Renal cortical epithelial cell (primary cell): ENCODE measurements at places on chromosomes 16 and 17. TPM values are rescaled to one million over a fixed set of nuclear protein-coding genes. Genes with fewer than 3 reads are reported as not detected.

CACNG4 gene
- not detected in 2 replicates for total RNA-seq

GRCh38 chr17:29039764-29040598, 3.0 kb upstream of the PIPOX start:
- peak; percentile 88 for DNase-seq

TP53TG3C gene
- total RNA-seq: not detected in 2 replicates

PRSS21 gene
- total RNA-seq: 1.2 and 3.1 TPM in 2 replicates

DNA sequence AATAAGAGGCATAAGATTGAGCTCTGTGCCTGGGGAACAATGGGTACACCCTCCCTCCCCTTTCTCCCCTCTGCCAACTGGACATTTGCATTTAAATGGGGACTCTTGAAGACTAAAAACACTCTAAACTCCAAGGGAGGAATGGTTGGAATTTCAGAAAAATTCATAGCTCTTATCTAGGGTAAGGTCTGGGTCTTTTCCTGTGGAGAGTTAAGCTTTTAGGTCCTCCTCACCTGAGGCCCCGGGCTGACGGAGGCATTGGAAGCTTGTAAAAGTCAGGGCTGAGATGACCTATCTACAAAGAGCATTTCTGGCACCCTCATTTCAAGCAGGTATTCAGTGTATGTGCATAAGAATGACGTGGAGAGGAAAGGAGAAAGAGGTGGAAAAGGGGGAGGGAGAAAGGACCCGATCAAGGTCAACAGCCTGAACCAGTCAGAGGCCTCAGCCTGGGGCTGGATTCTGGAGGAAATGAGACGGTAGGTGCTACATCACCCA, 78.0 kb downstream of the RAP1GAP2 start:
- peak; percentile 60 for DNase-seq

GRCh38 chr16:30009990-30010843, 610 bp downstream of the DOC2A start:
- DNase-seq: no peak

GRCh38 chr17:21165922-21166594, 39.3 kb downstream of the DHRS7B start:
- no peak for DNase-seq

DNA sequence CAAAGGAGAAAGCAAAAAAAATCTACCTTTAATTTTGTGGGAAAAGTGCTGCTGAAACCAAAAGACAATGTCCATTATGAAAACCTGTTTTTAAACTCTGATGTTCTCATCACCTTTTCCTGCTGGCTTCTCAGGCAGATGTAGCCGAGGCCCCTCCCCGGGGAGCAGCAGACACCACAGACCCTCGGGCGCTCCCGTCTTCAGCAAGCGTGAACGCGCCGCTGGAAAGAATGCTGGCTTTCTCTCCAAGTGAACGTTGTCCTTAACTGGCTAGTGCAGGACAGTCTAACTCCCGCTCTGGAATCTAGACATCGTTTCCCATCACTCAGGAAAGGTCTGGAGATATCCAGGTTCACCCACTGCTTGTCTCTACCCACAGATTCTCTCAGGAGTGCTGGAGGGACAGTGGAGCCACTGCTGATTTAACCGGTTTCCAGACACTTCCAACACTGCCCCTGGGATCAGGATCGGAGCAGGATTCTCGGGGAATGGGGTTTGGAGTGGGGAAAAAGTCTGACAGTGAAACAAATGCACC, 211.2 kb downstream of the RBFOX3 start:
- DNase-seq: no peak

CDH3 gene
- 132 and 198 TPM in 2 replicates for total RNA-seq

DNA sequence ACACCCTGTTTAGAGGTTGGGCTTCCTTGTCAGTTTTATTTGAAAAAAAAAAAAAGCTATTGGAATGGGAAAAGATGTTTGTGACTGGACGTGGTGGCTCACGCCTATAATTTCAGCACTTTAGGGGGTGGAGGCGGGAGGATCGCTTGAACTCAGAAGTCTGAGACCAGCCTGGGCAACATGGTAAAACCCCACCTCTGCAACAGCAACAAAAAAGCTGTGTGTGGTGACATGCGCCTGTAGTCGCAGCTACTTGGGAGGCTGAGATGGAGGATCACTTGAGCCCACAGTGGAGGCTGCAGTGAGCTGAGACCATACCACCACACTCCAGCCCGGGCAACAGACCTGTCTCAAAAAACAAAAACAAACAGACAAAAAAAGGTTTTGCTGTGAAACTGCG, 66.1 kb upstream of the SIAH1 start:
- no peak for DNase-seq

DNA sequence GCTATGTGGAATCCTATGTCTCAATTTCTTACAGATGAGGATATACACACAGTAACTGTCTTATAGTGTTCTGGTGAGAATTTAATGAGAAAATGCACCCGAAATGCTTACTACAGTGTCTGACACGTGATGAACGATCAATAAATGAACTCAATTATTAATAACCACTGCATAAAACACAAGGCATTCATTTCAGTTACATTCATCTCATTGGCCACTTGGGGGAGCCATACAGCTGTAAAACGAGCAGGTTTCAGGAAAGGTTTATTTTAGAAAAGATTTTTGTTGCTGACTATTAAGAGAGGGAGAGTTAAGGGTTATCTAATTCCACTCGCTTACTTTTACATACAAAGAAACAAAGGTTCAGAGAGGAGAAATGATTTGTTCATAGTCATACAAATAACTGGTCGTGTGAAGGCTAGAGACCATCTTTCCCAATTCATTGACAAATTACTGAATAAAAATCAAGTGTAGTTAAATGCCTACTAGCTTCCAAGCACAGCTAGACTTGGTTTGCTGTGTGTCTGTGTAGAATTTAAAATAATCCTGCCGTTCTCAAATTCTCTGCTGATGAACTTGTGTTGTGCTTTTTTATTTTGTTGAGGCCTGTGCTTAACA, 160.1 kb downstream of the MAP2K4 start:
- peak; percentile 44 for DNase-seq

- no peak for DNase-seq
Measured at GRCh38 chr16:57908409-57908987, 62.4 kb downstream of the CNGB1 start.
